ENCODE measurements at places on chromosomes 1 and 21.
A peak's percentile ranks its signal among the peaks of the same experiment; 100 is the strongest.

GRCh38 chr1:39331647-39332046, 127.2 kb downstream of the MACF1 start:
- no peak for DNase-seq

DNA sequence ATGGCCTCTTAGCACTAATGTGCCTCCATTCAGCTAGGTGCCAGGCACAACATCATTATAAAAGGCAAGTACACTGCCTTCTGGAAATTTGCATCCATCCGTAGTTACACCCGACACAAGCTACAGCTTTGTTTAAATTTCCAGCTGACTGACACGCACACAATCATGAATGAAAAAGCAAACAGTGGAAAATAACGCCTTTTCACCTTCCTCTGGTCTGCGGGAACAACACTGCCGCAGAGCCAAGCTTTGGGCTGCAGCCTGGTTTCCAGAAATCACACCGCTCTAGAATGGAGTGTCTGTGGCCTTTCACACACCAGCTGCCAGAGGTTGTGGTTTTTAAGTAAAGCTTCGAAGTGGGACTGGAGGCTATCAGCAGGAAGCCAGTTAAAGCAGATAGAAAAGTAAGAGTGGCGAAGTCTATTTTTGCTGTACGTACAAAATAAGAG, 142.8 kb upstream of the COA6 start:
- no peak for DNase-seq

DNA sequence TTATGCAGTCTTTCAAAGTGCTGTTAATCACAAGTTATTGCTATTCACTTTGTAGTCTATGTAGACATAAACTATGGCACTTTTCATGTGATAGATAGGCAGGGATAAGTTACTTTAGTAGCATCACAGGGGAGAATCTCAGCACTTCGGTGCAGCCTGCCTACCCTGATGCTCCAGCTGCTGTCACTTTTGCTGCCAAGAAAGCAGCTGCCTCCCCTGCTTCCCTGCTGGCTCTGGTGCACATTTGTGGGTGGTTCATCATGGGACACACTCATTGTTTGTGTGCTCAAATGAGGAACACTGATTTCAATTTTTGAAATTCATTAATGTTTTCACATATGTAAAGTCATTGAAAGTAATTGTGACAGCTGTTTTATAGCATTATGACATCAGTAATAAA, 272.6 kb downstream of the S1PR1 start:
- DNase-seq = no peak

- peak; percentile 50 for DNase-seq
These were observed at the start of gene SCCPDH for GRCh38 chr1:246724016-246724730. TSS of gene SCCPDH (plus strand) at chr1:246724409. CDS start at chr1:246724423, 14 bp downstream.

DNA sequence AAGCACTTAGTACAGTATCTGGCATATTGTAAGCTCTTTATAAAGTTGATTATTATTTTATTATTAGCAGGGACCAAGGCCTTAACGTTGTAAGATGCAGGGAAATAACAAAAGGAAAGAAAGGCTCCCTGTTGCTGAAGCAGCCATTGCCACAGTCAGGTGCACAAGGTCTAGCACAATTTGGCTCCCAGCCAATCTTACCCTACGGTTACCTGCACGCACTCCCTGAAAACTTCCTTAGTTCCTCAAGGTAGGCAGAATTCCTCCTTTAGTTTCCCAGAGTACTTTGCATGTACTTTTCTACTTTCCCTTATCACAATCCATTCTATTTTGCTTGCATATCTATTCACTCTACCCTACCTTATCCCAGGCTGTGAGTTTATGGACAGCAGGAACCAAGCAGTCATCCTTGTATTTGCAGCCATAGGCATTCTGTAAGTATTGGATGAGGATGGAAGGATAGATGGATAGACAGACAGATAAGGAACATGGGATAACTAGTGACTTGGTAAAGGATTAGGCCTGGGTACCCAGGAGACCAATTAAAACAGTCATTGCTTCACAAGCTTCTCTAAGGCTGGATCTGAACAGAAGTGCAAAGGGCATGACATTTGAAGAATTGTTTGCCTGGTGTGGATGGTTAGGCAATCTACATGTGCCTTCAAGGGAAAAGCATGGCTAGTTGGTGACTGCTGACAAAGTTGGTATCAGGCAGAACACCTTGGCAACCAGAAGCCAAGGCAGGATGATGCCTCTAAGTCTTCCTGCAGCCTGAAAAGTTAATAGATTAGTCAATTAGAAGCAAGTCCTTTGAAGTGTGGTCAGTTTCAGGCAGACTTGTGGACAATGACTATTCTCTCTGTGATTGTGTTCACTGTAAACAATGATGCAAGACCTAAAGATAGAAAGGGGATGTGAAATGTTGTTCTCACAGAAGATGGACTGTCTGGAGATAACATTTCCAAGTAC, 20.8 kb upstream of the JAK1 start:
- DNase-seq = no peak

DNA sequence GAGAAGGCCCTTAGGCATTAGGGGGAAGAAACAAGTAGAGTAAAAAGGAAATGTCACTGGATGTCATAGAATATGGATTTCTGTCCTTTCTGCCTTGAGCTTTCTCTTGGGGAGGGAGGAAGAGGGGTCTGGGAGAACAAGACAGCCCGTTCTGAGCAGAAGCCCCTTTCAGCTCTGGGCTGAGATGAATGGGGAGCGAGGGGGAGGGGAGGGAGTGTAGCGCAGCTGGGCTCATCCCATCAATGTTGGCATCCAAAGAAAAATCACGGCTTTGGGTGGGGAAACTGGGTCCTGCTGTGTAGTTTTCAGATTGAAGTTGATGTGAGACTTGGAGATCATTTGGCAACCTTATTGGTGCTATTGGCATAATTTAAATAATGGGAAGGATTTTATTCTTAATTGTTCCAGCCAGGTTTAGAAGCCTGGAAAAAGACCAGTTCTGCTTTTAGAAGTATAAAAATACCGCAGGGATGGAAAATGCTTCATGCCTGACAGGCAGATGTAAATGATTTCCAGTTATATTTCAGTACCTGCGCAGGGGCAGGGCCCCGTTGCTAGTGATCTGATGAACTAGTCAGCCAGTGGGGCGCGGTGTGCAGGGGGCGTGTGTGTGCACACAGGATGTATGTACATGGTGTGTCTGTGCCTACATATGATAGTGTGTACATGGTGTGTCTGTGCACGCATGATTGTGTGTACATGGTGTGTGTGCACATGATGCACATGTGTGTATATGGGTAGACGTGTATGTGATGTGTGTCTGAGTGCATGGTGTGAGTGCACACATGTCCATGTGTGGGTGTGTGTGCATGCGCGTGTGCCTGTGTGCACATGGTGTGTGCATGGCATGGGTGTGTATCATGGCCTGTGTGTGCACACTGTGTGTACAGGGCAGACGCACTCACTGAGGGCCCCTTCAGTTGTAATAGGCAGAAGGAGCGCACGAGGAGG, 36.0 kb downstream of the ABCG1 start:
- DNase-seq = no peak

DNA sequence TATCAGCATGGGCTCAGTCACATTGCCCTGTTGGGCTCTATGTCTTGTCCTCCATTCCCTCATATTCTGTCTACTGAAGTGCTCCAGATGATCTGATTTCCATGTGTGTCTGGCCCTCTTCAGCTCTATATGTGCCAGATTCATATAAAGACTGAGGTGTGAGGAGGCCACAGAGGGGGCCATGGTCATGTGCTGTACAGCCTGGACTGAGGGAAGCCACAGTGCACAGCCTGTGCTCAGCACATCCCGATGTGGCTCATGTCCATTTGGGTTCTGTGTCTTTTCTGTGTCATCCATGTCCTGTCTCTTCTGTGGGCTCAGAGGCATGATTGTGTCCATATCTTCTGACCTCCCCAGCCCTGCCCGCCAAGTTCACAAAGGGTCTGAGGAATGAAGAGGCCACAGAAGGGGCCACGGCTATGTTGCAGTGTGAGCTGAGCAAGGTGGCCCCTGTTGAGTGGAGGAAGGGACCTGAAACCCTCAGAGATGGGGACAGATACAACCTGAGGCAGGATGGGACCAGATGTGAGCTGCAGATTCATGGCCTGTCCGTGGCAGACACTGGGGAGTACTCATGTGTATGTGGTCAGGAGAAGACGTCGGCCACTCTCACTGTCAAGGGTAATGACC, 97.0 kb downstream of the OBSCN start:
- DNase-seq = no peak

DNA sequence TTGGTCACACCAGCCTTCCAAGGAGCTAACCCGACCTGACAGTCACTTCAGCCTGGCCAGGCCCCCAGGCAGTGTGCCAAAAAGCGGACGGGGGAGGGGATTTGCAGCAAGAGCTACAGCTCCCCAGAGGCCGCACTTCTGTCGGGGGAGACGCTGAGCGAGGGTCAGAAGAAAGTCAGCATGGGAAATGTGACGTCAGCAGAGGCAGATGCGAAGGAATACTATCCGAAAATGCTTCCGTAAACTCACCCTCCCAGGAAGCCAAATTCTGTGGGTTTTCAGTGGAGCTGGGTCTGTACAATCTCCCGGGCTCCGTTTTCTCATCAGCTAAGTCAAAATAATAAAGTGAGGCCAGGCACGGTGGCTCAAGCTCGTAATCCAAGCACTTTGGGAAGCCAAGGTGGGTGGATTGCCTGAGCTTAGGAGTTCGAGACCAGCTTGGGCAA, 28.5 kb upstream of the ECE1 start:
- no peak for DNase-seq

DNA sequence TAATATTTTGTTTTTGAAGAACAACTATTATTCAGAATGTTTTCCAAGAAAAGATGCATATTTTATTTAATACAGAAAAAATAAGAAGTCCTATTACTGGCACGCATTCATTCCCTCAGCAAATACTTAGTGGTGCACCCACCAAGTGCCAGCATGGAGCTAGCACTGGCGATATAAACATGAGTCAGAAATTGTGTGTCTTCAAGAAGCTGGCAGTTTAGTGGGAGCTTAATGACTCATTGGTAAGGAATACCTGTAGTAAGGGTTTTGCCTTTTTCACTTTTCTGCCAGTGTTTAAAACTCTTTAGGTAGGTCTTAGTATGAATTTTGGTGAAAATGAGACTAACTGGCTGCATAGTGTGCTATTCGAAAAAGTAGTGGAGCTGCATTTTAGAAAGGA, 6.3 kb downstream of the MAGI3 start:
- DNase-seq = no peak

GRCh38 chr1:30001011-30001731, 722.2 kb downstream of the MATN1 start:
- DNase-seq = no peak

DNA sequence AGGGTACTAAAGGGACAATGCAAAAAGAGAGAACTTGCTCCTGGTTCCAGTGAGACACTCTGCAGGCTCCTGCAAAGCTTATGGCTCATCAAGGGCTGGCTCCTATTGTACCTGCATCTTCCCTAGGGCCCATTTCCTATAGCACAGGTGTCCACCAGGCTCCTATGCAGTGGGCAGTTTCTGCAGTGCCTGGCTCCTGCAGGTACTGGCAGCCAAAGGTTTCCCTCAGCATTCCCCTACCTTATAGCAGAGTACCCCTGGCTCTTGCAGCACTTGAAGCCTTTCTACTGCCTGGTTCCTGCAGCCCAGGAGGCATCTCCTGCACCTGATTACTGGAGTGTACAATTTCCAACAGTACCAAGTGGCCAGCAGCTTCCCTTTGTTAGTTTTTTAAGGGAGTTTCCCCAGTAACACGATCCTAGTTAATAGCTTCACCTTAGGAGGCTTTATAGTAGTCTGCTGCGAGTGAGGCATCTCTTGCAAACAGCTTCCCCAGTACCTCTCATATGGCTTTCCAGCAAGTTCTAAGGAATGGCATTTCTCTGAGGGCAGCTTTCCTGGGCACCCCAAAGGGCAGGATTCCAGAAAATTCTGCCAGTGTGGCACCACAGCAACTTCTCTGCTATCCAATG, 141.7 kb downstream of the DENND1B start:
- DNase-seq = no peak

GRCh38 chr1:211579440-211580302, 710 bp upstream of the SLC30A1 start:
- peak; percentile 88 for DNase-seq

DNA sequence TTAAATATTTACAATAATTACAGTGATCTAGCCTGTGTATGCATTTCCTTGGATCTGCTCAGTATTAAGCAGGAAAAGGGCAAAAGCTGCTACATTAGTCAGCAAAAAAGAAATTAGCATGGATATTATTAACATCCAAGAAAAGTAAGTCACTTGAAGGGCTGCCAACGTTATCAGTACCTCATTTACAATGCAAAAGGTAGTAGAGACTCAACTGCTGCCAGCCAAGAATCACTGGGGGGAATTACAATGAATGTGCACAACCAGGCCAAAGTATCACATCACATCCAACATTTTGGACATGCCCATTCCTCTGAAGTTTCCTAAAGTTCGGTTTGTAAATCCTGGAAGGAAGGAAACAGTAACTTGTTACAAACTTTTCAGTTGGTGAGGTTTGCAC, 1.9 kb downstream of the CNN3 start:
- DNase-seq = no peak

- no peak for DNase-seq
These were observed 19.4 kb upstream of the GNG5 start for GRCh38 chr1:84525779-84526178.

- DNase-seq = no peak
These were observed 93.9 kb downstream of the SLC45A1 start for GRCh38 chr1:8411803-8412182.

GRCh38 chr1:90339811-90340210, 344.9 kb downstream of the ZNF326 start:
- DNase-seq = no peak

DNA sequence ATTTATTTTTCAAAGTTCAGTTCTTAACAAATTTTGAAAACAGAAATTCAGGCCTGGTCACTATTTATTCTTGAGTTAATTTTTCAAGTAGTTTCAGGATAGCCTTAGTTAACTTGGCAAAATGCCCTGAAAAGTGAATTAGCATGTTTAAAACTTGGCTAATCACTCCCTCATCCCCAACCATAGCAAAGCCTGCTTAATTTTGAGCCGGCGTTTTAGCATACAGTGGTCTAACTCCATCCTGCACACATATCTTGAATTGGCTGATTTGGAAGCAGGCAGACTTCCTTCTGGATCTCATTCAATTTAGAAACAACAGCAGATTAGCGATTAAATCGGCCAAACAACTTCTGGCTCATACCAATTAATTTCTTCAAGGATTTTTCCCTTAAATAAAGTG, 439.2 kb downstream of the PTBP2 start:
- DNase-seq = no peak

- DNase-seq = no peak
These were observed 9.2 kb upstream of the HHIPL2 start for GRCh38 chr1:222557148-222557547.

GRCh38 chr21:45011426-45011825, 63.0 kb upstream of the ADARB1 start:
- DNase-seq = no peak

DNA sequence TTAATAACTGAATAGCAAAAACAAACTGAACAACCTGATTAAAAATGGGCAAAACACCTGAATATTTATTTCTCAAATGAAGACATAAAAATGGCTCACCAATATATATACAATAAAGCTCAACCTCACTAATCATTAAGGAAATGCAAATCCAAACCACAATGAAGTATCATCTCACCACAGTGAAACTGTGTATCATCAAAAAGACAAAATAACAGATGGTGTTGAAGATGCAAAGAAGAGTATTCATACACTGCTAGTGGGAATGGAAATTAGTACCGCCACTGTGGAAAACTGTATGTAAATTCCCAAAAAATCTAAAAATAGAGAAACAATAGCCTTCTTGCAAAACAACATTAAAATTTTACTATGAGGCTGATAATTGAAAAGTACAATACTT, 1660.1 kb upstream of the B3GALT2 start:
- no peak for DNase-seq

GRCh38 chr1:10679496-10680220, 116.8 kb downstream of the CASZ1 start:
- DNase-seq = no peak
